ENCODE measurements at places on chromosomes 7 and 10.

DNA sequence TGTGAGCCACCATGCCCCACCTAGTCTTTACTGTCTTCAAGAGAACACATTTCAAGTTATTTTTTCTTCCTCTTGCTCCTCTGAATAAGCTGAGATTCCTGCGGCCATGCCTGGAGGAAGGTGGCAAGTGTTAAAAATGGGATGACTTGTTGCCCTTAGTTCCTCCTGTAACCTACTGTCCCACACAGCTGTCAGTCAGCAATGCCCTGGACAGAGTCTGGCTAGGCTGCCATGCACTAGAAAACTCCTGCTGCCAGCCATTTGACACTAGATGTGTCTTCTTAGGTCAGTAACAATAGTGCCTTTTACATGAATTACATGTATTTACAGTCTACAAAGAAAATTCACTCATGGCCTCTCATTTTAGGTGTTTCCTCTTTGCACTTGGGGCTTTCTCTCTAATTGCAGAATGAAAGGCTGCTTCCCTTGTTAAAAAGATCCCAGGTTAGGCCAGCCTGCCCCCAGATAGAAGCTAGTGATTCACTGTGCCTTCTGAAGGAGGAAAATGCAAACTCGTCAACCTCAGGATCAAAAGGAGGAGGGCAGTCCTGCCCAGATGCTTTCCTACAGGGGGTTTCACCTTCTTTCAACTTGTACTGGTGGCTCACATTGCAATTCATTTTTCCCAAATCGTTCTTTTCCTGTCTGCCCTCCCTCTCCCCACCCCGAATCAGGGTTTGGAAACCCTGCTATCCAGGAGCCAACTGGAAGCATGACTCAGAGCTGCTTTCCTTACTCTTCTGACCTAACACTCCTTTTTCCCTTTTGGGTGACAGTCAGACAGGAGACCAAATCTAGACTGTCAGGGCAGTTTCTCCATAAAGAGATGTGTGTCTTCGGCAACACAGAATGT, 136.6 kb downstream of the SPAG6 start:
- DNase-seq = no peak

DNA sequence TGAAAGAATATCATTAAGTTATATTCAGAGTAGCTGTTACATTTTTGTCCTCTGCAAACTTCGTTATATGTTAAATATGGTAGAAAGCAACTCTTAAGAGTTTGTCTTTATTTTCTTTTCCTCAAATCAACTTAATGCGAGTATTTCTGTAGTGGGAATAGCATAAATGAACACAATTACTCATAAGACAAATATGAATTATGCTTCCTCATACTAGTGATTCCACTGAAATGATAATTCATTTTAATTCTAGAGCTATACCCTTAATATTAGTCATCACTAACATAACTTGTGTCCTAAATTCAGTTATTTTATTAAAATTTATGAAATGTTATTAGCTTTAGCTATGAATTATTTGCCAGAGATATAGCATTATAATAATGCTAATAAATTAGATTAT, 820.6 kb upstream of the KCND2 start:
- no peak for DNase-seq

- no peak for DNase-seq
Measured at GRCh38 chr10:62380016-62380415, 5.8 kb downstream of the ZNF365 start.

DNA sequence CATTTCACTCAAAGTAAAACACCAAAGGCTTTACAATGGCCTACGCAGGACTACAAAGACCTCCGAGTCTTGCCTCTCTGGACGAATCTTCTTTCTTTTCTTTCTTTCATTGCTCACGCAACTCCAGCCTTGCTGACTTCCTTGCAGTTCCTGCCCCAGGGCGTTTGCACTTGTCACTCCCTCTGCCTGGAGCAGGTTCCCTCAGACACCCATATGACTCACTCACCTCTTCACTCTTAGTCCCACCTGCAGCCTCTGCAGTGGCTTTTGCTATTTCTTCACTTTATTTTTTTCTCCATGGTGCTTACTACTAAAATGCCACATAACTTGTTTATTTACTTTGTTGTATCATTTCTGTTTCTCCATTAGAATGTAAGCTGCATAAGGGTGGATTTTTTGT, 33.1 kb downstream of the GHRHR start:
- no peak for DNase-seq

- DNase-seq = no peak
Measured at GRCh38 chr10:98307916-98308541, 40.0 kb upstream of the LOXL4 start.

- no peak for DNase-seq
Measured at GRCh38 chr7:150799741-150800580, at the start of gene TMEM176B. TMEM176B (minus strand) TSS chr7:150800364; CDS start chr7:150796569, 3,795 bp downstream.

DNA sequence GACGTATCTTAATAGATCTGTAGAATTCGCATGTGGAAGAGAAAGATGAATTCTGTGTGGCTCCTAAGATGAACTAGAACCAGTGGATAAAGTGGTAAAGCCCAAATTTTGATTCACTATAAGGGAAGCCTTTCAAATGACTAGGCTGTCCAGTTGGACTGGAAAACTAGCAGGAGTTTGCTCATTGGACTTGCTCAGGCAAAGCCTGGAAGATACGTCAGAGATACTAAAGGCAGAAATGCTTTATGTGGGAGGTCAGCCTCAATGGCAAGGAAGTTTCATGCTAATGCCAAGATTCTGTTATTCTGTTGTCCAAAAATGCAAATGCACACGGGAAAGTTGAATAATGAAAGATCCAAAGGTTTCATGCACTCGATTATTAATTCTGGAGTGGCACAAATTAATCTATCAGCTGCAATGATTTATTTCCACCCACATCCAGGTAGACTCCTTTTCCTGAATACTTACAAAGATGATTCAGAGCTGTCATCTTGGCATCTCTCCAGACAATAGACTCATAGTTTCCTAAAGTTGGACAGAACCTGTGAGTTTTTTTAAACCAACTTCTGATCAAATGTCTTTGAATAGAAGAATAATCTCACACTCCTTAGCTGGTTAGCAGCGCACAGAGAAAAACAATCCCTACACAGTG, 20.5 kb upstream of the PPP1R3C start:
- DNase-seq = no peak

DNA sequence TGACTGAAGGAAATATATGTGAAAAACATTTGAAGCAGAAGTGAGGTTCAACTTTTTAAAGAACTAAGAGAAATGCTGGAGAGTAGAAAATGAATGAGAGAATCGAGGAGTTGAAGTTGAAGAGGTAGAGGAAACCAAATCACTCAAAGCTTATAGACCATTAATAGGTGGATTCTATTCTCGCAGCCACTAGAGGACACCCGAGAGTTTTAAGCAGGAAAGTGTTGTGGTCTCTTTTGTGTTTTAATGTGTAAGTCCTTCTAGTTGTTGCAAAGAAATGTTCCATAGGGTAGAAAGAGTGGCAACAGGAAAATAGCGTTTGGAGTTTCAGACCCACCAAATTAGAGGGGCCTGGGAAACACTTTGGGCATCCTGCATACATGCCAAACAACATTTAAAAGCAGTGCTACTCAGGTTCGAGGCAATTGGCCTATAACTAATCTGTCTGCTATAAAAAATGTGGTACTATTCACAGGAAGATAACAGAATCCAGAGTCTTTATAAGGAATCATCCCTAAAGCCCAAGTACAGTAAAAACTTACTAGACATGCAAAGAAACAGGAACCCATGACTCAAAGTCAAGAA, 75.3 kb upstream of the TAS2R16 start:
- DNase-seq = peak; percentile 17

DNA sequence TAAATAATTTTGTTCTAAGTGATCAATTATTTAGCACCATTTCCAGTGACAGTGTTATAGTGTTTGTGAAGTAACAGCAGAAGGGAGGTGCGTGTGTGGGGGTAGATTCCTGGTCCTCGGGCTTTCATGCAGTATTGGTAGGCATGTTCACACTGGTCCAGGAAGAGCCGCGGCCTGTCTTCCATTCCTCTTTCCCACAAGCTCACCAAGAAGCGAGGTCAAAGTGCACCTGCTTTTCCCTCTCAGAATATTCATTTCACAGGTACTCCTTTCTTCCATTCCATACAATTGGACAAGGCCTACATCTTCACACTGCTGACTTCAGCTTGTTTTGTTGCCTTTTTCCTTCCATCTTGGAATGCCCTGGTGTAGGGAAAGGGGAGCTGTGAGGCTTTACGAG, 151.8 kb upstream of the CELF2 start:
- DNase-seq = no peak

GRCh38 chr10:101019440-101019703, 11.6 kb downstream of the PDZD7 start:
- no peak for DNase-seq

GRCh38 chr10:3362394-3362793, 189.8 kb upstream of the PITRM1 start:
- no peak for DNase-seq

GRCh38 chr10:7417103-7417623, 6.3 kb upstream of the SFMBT2 start:
- DNase-seq = no peak

GRCh38 chr7:103637726-103638125, 191.7 kb upstream of the SLC26A5 start:
- no peak for DNase-seq

GRCh38 chr7:3427957-3428356, 126.9 kb downstream of the SDK1 start:
- DNase-seq = no peak

Measured in NCI-H2171 (cell line).